ENCODE measurements at places on chromosomes 5 and 9. TPM values are rescaled to one million over a fixed set of nuclear protein-coding genes. Genes with fewer than 3 reads are reported as not detected.
A peak's percentile ranks its signal among the peaks of the same experiment; 100 is the strongest.

DNA sequence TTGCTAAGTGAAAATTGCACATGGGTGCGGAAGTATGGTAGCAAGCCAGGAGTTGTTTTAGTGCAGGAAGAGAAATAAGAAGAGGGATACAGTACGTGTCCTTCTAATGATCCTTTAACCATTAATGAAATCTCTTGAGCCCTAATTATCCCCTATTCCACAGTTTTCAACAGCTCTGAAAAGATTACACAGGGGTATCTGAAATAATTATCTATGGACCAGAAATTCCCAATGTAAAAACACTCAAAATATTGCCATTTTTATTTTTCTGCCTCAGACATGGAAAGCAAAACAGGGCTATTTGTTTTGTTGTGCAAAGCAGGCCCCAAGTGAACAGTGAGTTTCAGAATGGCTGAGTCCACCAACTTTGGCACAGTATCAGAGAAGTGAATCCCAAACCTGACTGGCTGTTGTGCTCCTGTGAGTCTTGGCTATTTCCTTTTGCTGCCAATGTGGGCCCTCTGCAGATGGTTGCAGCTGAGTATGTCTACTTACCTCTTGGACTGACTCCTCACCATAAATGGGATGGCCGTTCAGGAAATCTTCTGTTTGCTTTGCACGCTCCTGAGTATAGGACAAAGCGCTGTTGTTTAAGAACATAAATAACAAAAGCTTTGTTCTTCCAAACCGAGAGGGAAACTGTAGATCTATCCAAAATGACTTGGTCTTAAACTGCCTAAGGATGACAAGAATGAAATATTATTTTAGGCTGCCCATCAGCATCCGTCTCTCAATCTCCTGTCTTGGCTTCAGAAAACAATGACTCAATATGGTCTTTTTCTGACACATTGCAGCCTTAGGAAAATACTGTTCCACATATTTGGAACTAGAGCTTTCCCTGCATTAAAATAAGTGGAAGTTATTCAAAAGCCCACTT is 204.1 kb downstream of the DEPDC1B start:
- H3K4me3 ChIP-seq = no peak overlapping the region
- H3K27me3 ChIP-seq = peaks cover 2% of the 10 kb centered on the region
- H3K36me3 ChIP-seq = no peaks in the 10 kb centered on the region
- H3K4me1 ChIP-seq = peaks cover 24% of the 10 kb centered on the region
- no peak for DNase-seq
- H3K27ac ChIP-seq = no peak overlapping the region

DNA sequence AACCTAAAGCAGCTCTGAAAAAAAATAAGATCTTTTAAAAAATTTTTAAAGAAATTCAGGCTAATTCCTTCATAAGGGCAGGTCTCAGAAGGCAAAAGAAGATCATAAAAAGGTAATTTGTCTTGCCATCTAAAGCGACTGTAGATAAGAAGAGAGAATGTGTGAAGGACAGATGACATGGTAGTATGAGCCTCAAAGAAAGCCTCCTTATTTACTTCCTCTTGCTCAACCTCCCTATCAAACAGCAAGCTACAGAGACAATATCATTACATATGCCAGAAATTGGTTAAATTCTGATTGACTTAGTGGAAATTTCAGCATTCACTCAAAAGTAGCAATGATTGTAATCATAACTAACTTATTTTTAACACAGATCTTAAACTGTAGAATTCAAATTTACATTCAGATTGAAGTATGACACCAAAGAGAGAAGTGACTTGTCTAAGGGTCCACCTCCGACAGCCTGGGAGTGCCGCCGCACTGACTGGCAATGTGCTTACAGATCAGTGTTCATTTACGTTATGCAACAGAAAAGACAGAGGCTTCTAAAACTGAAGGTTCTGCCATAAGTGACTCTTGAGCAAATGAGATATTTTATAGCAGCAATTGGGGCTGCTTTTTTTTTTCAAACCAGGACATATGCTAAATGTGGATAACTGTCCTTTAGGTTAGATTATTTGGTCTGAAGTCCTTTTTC is 132.0 kb downstream of the CEMIP2 start:
- H3K4me1 ChIP-seq = peaks cover 11% of the 10 kb centered on the region
- H3K27ac ChIP-seq = no peak overlapping the region
- H3K4me3 ChIP-seq = no peak overlapping the region
- H3K36me3 ChIP-seq = no peaks in the 10 kb centered on the region
- H3K27me3 ChIP-seq = peaks cover 8% of the 10 kb centered on the region
- DNase-seq = no peak

The TNFSF8 gene
- total RNA-seq = not detected

DNA sequence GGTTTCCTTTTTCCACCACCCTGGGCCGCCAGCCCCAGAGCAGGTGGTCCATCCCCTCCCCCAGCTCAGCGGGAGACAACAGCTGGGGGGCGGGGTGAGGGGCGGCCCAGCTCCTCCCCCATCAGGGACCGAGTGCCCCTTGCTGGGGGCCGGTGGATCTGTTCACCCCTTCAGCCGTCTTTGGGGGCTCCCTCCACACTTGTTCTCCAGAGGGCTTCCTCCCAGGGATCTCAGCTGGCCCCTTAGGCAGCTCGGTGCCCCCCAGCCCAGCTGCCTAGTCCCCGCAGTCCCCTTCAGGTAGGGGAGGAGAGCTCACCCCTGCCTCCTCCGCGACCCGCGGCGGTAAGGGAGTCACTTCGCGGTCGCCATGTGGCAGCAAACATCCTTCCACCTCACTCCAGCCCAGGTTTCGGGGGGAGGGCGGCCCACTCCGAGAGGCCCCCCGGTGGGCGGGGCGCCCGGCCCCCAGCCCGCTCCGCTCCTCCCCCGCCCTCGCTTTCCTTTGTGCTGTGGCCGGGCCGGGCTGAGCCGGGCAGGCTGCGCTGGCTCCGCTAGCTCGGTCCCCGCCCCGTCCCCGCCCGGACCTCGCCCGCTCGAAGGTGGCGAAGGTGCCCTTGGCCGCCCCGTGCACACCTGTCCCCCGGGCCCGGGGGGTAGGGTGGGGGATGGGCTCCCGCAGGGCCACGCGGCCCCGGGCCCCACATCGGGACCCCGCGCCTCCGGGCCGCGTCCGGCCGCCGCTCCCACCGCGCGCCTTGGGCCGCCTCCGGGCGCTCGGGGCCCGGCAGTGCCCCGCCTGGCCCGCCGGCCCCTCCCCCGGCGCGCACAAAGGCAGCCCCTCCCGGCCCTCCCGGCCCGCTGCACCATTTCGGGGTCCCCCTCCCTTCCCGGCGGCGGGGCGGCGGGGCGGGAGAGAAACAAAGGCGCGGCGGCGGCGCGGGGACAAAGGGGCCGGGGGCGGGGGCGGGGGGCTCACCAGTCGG is 683 bp downstream of the DBN1 start:
- H3K4me1 ChIP-seq = peaks cover 75% of the 10 kb centered on the region
- no peak for DNase-seq
- H3K4me3 ChIP-seq = peak overlapping the region; percentile 92
- H3K36me3 ChIP-seq = peaks cover 14% of the 10 kb centered on the region

The PCDHGA11 gene
- total RNA-seq = 2.5 TPM

- peaks cover 4% of the 10 kb centered on the region for H3K27me3 ChIP-seq
- peaks cover 19% of the 10 kb centered on the region for H3K4me1 ChIP-seq
Observed at GRCh38 chr5:908172-908571, 15.5 kb downstream of the TRIP13 start.

GRCh38 chr5:134577796-134578577 is 52.5 kb downstream of the JADE2 start:
- H3K27ac ChIP-seq = peak overlapping the region; percentile 77
- H3K4me3 ChIP-seq = no peak overlapping the region
- H3K36me3 ChIP-seq = peaks cover 24% of the 10 kb centered on the region
- H3K4me1 ChIP-seq = peaks cover 18% of the 10 kb centered on the region
- peak; percentile 49 for DNase-seq
- no peaks in the 10 kb centered on the region for H3K27me3 ChIP-seq

The JAKMIP2 gene
- total RNA-seq = not detected

The ADAMTS16 gene
- not detected for total RNA-seq

The FLT4 gene
- not detected for total RNA-seq

GRCh38 chr9:31759703-31760102 is 624.7 kb upstream of the ACO1 start:
- no peak overlapping the region for H3K4me3 ChIP-seq
- H3K27ac ChIP-seq = no peak overlapping the region
- H3K4me1 ChIP-seq = no peaks in the 10 kb centered on the region
- H3K36me3 ChIP-seq = no peaks in the 10 kb centered on the region

The LRRC19 gene
- not detected for total RNA-seq

DNA sequence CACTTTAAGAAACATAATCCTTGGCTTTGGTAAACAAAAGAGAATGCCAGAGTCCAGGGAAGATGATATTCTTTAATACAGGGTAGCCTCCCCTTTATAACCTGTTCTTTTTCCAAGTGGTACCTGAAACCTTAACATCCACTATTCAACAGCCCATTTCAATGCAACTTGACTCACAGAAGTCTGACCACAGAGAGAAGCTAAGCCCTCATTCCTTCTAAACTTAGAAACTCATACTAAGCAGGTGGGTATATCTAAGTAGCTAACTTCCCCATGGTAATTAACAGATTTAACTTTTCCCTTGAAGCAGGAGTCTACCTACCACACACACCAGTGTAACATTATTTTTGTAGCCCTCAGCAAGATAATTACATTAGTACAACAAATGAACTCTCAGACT is 91.9 kb downstream of the CEMIP2 start:
- H3K27ac ChIP-seq = no peak overlapping the region
- no peak for DNase-seq
- H3K36me3 ChIP-seq = peaks cover 32% of the 10 kb centered on the region
- no peak overlapping the region for H3K4me3 ChIP-seq

The ZNF300 gene
- 3.2 TPM for total RNA-seq

DNA sequence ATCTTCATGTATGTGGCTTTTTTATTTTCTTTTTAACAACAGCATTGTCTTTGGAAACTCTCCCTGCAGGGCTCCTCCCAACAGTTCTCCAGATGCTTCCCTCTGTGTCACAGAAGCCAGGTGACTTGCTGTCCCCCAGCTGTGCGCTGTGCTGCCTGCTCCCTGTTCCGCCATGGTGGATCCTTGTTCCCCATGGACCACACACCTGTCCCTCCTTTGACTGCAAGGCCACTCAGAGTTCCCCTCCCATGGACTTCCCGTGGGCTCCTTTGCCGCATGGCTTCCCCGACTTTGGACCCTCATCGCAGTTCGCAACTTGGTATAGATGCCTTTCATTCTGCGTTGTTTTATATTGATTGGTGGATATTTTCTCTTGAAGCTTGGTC is 18.6 kb downstream of the ANKRD33B start:
- no peak for DNase-seq
- H3K36me3 ChIP-seq = peaks cover 12% of the 10 kb centered on the region
- H3K27ac ChIP-seq = no peak overlapping the region
- peaks cover 4% of the 10 kb centered on the region for H3K27me3 ChIP-seq
- H3K4me3 ChIP-seq = no peak overlapping the region
- H3K4me1 ChIP-seq = peaks cover 50% of the 10 kb centered on the region

DNA sequence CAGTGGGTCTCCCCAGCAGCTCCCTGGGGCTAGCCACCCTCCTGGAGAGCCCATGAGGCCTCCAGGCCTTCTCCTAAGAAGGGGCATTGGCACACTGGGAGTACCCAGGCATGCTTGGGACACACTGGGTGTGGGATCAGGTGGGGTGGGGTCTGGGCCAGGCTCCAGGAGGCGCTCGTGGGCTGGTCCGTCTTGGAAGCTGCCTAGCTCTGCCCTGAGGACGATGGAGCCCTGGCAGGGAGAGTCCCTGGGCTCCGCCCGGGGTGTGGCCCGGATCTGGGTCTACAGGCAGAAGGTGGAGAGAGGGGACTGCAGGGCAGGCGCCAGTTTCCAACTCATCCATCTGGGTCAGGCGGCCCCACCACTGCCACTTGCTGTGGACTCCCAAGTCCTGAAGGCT is 2.4 kb downstream of the PRRX2 start:
- no peak for DNase-seq
- no peaks in the 10 kb centered on the region for H3K27me3 ChIP-seq
- peaks cover 12% of the 10 kb centered on the region for H3K36me3 ChIP-seq
- H3K27ac ChIP-seq = no peak overlapping the region
- H3K4me3 ChIP-seq = peak overlapping the region; percentile 92

GRCh38 chr9:98364086-98364485 is 108.6 kb upstream of the TBC1D2 start:
- peaks cover 13% of the 10 kb centered on the region for H3K36me3 ChIP-seq
- no peak for DNase-seq
- no peak overlapping the region for H3K4me3 ChIP-seq
- no peak overlapping the region for H3K27ac ChIP-seq
- peaks cover 4% of the 10 kb centered on the region for H3K4me1 ChIP-seq

DNA sequence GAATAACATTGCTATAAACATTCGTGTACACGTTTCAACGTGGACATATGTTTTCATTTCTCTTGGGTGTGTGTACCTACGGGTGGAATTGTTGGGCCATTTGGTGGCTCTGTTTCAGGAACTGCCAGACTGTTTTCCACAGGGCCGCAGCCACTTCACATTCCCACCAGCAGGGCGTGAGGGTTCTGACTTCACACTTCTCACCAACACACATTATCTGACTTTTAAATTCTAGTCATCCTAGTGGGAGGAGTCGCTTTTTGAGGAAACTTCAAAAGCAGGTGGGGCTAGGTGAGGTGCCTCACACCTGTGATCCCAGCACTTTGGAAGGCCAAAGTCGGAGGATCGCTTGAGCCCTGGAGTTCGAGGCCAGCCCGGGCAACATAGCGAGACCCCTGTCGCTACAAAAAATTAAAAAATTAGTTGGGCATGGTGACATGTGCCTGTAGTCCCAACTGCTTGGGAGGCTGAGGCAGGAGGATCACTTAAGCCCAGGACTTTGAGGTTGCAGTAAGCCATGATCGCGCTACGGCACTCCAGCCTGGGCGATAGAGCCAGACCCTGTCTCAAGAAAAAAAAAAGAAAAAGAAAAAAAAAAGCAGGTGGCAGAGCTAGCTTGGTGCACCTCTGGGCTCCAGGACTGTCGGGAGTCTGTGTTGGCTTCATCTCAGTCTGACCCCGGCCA is 28.5 kb downstream of the TSPAN17 start:
- no peak overlapping the region for H3K27ac ChIP-seq
- DNase-seq = peak; percentile 22
- peaks cover 17% of the 10 kb centered on the region for H3K4me1 ChIP-seq
- H3K36me3 ChIP-seq = no peaks in the 10 kb centered on the region
- peaks cover 15% of the 10 kb centered on the region for H3K27me3 ChIP-seq
- H3K4me3 ChIP-seq = no peak overlapping the region

GRCh38 chr9:111740739-111741138 is 54.0 kb downstream of the SHOC1 start:
- H3K27me3 ChIP-seq = no peaks in the 10 kb centered on the region
- H3K4me1 ChIP-seq = peaks cover 28% of the 10 kb centered on the region
- H3K36me3 ChIP-seq = peaks cover 14% of the 10 kb centered on the region
- H3K4me3 ChIP-seq = no peak overlapping the region
- DNase-seq = no peak

- H3K36me3 ChIP-seq = no peaks in the 10 kb centered on the region
- H3K4me1 ChIP-seq = no peaks in the 10 kb centered on the region
- DNase-seq = no peak
- H3K27me3 ChIP-seq = no peaks in the 10 kb centered on the region
Observed at GRCh38 chr9:103444176-103444575, 449.0 kb downstream of the CYLC2 start.

GRCh38 chr5:157269165-157269671 is 3.3 kb downstream of the CYFIP2 start:
- no peaks in the 10 kb centered on the region for H3K4me1 ChIP-seq
- DNase-seq = no peak
- no peak overlapping the region for H3K4me3 ChIP-seq
- no peaks in the 10 kb centered on the region for H3K36me3 ChIP-seq
- H3K27me3 ChIP-seq = peaks cover 4% of the 10 kb centered on the region
- no peak overlapping the region for H3K27ac ChIP-seq

All from HFFc6 (cell line).